ENCODE measurements at places on chromosomes 7 and 10.

GRCh38 chr10:62333135-62333889, 40.9 kb upstream of the ZNF365 start:
- DNase-seq = no peak

- no peak for DNase-seq
Observed at GRCh38 chr10:102422545-102423129, 2.0 kb downstream of the FBXL15 start.

- no peak for DNase-seq
Observed at GRCh38 chr7:22554184-22554583, 54.2 kb upstream of the STEAP1B start.

- no peak for DNase-seq
Observed at GRCh38 chr7:115293628-115294240, 371.8 kb downstream of the MDFIC start.

GRCh38 chr7:124652237-124652636, 113.4 kb downstream of the GPR37 start:
- DNase-seq = no peak

DNA sequence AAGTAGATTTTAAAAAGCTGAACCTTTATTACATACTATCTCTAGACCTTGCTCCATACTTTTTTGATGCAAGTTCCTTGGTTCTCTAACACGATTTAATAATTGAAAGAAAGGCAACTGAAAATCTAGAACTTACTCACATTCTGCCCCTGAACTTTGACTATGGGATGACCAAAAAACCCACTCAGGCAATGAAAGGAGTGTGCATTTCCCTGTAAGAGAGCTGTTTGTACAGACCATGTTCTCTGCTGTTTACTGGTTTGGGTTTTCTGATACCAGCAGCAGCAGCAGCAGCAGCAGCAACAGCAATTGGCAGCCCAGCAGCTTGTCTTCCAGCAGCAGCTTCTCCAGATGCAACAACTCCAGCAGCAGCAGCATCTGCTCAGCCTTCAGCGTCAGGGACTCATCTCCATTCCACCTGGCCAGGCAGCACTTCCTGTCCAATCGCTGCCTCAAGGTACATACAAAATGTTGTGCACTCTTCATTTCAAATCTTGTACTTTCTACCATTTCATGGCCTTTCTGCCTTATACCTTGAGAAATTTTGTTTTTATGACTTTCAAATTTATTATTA, 216.7 kb downstream of the FOXP2 start:
- no peak for DNase-seq

- DNase-seq = no peak
Observed at GRCh38 chr10:3422282-3422681, 249.7 kb upstream of the PITRM1 start.

DNA sequence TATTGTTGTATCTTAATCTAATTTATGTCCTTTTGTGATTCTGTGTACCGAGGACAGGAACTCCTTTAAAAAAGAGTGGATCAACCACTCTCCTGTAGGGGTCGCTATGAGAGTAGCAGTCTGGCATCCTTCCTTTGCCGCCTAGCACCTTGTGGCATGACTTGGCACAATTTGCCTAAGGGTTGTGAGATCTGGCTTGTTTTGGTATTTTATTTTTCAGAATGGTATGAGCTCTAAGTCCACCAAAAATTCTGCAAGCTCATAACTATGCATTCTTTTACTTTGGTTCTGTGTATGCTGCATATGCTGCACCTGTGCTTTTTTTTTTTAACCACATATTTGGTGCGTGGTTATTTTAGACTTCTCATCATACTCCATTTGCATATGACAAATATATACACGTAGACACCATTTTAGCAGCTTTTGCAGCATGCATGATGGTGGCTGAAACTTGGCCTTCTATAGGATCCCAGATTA, 112.8 kb downstream of the CDK14 start:
- DNase-seq = no peak

- DNase-seq = no peak
Observed at GRCh38 chr10:128896963-128897362, 570.1 kb upstream of the MGMT start.

DNA sequence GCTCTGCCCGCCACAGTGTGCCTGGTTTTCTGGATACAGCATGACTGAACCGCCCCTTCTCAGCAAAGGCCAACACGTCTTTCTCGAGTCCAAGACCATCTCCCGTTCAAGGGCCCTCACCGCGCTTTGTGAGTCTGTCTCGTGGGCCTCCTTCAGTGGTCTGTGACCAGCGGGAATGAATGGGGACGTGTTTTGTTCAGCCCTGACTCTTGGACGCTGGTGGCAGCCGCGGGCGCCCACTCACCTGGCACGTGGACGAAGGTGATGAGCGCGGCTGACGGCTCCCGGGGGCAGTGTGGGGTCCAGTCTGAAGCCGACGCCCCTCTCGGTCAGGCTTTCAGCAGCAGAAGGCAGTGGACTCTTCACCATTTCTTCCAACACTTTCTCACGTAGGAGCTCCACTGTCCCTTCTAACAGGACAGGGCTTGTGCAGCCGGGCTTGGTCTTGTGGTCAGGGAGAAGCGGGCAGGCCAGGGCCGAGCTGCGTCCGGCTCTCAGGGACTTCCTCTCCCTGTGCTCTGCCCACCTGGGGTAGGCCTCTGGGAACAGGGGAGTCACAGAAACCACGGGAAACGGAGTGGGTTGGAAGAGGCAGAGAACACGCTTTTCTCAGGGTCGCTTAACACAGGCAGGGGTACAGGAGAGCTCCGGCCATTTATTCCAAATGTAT, 30.4 kb downstream of the AMZ1 start:
- no peak for DNase-seq

GRCh38 chr7:140610204-140611165, 30.1 kb downstream of the DENND2A start:
- DNase-seq = no peak

GRCh38 chr10:88932539-88933256, 19.9 kb downstream of the ACTA2 start:
- DNase-seq = no peak

DNA sequence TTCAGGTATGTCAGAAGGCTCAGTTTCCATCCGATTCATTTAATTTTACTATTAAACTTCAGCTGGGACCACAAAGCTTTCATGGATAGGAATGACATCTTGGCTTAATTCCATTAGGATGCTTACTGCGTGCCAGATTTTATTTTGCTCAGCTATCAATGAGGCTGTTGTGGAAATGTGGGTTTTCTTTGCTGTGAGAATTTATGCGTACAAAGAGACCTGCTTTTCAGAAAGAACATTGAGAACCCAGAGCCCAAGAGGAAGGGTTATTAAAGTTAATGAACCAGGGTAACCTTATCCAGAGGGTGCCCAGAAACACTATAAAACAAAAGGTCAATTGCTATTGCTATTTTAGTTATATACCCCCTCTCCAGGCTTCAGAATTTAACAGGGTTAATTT, 98.3 kb downstream of the MKLN1 start:
- DNase-seq = no peak

DNA sequence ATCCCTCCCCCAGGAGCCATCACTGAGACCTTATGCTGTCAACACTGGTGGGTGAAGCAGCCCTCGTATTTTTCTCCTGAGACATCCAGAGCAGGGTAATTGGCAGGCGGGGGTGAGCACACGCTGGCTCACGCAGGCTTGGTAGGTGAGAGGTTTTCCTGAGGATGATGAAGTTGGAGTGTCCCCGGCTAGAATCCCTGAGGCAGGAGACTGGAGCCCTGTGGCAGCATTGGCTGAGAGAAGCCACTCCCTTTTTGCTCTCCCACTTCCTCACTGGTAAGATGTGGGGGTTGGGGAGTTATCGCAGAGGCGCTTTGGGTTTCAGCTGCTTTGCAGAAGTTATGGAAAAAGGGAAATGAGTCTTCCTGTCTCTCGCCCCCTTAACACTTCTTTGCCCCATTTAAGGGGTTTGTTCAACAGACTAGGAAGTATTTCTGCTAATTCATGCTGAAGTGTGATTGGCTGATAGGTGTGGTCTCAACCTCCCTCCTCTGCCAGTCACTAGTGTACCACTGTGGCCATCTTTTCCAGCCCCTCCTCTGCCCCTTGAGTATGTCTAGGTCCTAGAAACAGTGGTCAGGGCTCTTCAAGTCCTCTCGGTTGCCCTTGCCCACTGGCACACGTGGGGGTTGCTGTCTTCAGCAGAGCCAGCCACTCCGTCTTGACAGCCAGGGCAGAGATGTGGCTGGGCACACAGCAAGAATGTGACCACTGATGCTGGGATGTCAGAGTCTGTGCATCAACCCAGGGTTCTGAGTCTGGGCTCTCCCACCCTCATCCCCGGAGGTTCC, 5.7 kb downstream of the ARPC1B start:
- DNase-seq = no peak

GRCh38 chr10:118290471-118290995, 51.6 kb downstream of the FAM204A start:
- no peak for DNase-seq

DNA sequence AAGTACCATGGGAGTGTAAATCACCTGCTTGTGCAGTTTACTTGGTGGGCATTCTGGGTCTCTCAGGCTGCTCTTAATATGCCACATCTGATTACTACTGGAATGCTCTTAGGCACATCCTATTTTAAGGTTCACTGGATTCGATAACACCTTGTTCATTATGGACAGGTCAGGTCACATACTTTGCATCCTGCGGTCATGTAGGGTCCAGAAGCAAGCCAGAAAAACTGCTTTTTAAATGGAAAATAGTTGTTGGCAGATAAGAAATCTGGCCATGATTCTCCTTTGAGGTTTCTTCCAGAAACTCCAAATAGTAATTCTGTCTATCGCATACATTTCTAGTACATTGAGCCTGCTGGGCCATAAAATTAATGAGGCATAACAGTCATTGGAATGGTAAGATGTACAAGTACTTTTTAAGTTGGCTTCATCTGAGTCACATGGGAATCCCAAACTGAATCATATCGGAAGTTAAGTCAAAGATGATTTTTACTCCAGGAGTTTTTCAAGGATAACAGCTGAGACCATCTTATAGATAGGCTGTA, 371.9 kb downstream of the LRRTM3 start:
- DNase-seq = no peak
